Activated naive CD8-positive, alpha-beta T cell treated with anti-CD3 and anti-CD28 coated beads for 36 hours (primary cell): ENCODE measurements at places on chromosomes 7 and 10.

- no peak for DNase-seq
Observed at GRCh38 chr10:113133497-113134115, 183.6 kb downstream of the TCF7L2 start.

DNA sequence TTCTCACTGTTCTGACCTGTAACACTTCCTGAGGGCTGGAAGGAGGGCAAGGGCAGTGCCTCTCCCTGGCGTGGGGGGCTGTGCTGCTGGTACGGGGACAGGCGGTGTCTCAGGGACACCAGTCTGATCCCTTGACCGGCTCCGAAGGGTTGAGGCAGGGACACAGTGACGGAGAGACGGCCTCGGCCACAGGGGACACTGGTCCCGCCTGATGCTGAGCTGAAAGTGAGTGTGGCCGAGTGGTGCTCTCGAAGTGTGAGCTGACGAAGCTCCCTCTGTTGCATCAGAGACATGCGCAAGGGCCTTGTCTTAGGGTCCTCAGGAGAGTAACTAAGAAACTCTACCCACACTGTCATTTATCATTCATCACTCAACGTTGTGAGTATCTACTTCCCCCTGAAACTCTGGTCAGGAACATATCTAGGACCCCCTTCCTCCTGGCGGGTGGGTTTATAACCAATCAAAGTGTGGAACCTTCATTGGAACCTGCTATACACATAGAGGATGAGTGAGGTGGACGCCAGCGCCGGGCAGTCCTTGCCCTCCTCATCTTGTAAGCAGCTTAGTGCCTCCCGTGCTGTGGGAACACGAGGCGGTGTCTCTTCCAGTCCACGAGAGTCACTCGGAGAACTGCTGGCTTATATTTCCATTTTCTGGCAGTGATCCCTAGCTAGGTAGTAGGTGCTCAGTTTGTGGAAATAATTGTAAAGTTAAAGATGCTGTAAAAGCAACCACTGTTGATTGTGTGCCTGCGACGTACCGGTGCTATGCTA lies 283.1 kb downstream of the DNAJB6 start:
- DNase-seq: no peak

- no peak for DNase-seq
Observed at GRCh38 chr7:80879849-80880248, 39.0 kb downstream of the SEMA3C start.

DNA sequence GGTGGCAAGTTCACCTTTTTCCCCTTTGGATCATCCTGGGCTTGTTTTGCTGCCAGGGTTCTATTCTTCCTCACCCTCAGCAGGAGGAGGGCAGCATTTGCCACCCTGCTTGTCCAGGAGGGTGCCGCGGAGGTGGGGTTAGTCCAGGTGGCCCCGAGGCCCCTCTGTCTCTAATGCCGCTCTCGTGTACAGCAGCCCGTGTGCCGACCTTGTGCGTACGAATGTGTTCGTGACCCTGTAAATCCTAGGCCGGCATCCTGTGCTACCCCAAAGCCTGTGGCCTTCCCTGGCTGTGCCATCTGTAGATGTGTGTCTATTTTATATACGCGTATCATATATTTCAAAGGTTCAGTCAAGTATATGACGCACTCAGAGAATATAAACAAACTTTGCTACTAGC lies 10.6 kb downstream of the IQCE start:
- DNase-seq: no peak

DNA sequence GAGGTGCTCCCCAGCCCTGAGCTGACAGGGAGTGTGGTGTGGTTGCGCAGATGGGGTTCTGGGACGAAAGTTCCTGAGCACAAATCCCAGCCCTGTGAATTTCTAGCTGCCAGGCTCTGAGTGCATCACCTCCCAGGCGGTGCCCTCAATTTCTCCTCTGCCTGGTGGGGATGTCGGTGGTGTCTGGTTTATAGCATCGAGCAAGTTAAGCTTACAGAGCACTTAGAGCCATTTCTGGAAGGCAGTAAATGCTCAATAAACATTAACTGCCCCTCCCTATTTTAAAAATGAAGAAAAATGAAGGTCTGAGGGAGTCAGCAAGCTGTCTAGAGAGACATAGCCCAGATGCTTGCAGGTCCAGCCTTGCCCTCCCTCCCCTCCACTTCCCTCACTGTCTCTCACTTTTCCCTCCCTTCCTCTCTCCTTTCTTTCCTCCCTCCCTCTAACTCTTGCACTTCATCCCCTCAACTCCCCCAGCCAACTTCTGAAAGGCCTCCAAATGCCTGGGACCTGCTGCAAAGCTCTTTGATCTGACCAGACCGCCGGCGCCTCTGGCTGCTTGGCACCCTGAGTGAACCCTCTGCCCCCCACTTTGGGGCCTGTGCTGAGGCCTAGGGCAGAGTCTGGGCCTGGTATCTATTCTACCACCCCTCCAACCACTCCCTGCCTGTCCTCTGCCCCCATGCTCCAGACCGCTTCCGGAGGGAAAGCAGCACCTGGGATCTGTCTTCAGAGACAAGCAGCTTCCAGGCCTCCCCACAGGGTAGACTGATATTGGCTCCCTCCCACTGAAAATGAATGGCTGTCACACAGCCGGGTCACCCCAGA lies 438.3 kb downstream of the RPS24 start:
- no peak for DNase-seq

- DNase-seq: no peak
Observed at GRCh38 chr7:114026486-114027089, 107.8 kb upstream of the PPP1R3A start.

DNA sequence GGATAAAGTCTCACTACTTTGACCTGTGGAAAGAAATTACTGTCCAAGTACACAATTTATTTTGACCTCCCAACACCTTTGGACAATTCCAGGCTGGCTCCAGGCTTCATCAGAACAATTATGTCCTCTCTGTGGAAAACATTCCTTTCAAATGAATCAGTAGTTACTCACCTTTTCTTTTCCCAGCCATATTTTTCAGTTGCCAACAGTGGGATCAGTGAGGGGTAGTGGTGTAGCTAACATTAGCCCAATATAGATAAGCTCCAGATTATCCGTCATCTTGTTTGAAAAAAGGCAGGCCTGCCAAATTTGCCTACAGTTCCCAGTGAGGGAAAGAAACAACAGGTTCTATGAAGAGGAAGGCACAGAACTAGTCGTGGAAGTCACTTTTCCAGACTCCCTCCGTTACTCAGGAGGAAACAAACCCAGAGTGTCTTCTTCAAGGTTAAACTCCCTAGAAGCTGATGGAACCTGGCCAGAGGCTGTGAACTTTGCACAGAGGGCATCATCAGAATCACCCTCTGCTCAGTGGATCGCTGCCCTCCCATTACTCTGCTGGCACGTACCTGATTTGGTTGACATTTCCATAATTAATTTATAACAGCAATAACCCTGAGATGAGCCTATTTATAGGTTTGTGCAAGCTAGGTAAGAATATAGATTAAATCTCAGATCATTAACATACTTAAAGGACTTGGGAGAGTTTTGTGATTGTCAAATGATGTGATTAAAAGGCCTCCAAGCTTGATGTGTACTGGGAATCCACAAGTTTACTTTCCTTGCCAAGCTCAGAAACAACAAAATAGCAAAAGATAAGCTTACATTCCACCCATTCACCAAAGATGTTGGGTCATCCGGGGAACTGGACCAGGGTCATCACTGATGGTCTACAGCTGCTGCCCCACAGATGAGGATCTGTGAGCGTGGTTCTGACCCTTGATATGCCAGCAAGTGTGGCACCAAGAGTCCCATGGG lies 654.6 kb upstream of the GALNT17 start:
- no peak for DNase-seq

DNA sequence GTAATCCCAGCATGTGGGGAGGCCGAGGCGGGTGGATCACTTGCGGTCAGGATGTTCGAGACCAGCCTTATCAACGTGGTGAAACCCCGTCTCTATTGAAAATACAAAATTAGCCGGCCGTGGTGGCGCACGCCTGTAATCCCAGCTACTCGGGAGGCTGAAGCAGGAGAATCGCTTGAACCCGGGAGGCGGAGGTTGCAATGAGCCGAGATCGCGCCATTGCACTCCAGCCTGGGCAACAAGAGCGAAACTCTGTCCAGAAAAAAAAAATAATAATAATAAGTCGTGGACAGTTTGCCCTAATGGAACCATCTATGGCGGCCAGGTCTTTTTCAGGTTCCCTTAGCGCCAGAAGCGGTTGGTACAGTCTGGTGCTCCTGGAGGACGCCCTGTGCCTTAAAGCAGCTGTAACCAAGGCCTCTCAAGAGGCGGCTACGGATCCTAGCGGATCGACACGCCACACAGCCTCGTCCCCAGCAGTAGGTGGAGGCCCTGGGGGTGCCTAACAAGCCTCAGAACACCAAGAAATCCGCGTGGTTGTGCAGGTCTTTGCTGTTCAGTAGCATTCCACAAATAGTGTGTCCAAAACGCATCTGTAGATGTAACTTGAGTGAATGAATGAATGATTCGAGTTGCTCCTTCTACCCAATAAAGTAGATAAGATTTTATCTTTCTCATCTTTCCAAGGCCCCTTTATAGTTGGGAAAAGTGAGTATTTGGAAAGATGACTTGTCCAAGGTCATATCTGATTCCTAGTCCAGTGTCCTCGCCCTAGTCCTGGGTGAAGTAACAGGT lies 982 bp downstream of the PGAM1 start:
- DNase-seq: no peak

DNA sequence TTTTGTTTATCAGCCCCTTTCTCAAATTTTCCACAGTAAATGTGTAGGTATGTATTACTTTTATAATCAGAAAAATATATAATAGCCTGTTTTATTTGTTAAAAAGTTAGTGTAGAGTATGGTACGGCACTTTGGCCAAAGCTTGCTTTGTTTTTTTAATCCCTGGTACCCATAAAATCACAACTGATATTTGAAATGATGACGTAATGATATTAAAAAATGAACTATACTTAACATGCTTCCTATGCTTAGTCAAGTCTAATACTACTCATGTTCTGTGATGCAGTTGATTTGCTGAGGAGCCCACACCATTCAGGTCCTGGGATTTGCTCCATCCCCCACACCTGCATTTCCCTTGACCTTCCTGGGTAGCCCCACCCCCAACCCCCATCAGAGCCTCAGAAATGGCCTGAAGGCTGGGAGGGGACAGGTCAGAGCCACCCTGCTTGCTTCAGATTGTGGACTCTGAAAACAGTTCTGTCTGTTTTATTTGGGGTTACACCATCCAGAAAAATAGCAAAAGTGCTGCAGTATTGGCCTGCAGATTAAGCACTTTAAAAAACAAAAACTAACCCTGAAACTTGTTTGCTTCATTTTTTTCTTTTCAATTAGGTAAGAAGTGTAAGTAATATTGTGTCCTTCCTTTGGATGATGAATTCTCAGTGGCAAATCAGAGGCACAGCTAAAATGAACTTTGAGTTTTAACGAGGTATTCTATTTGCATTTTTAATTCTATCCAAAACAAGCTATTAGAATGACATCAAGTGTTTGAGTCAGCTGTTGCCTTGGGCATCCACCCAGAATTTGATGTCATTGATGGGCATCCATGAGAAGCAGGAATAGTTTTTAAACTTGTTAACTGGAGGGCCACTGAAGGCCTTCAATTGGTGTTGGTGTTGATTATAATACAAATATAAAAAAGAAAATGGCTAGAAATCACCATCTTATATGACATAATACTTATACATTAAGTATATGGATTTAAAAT lies 23.3 kb downstream of the PLCE1 start:
- DNase-seq: no peak
